ENCODE measurements at places on chromosomes 2 and 18.

- no peak for DNase-seq
Observed at GRCh38 chr18:31487246-31488015, 10.5 kb upstream of the DSG2 start.

GRCh38 chr2:48315896-48316194 lies 214.1 kb upstream of the STON1 start:
- DNase-seq, result no peak

- no peak for DNase-seq
Observed at GRCh38 chr2:15631883-15632282, 40.2 kb downstream of the DDX1 start.

GRCh38 chr2:219887870-219888269 lies 260.4 kb downstream of the SLC4A3 start:
- DNase-seq, result no peak

DNA sequence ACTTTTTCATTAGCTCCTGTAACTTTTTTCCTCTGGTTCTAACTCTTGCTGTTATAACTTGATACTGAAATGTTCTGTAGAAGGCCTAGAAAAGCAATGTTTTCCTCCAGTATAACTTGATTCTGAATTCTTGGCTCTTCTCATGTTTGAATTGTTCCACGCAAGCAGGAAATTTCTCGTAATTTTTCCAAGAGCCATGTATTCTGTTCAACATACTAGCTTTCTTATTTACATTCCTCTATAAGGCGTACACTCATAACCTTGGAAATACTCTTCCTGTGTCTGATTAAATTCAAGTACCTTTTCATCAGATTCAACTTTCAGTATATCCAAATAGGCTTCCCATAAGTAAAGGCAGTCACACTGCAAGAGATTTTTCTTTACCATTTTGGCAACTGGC lies 109.1 kb downstream of the SMAD2 start:
- no peak for DNase-seq

- no peak for DNase-seq
Observed at GRCh38 chr2:45759310-45759851, 107.9 kb downstream of the PRKCE start.

DNA sequence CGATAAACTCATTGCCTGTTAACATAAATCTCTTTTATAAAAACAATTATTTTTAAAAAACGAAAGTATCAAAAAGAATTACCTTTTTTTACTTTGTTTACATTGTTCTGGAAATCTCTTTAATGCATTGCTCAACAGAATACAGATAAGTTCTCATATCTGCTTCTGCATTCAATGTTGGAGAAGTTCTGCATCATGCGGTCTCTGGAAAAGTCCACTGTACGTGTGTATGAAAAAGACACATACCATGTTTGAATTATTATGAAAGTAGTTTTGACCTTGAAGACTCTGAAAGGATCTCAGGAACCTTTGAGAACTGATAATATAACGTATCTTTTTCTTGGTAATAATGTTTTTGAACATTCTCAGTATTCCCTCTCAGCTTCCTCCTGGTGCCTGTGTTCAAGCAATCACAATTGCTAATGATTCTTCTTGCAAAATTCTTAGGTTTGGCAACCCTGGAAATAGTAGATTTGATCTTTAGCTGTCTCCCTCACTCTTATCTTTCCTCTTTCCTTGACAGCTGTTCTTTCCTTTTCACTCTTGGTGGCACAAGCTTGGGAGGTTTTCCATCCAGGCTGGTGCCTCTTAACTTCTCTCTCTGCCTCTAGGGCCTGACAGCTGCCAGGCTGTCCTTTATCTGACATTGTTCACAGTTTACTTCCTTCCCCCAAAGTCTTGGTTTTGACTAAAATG lies 12.4 kb upstream of the IL1R1 start:
- no peak for DNase-seq
